ENCODE measurements at places on chromosomes 3 and 15. TPM values are rescaled to one million over a fixed set of nuclear protein-coding genes. Genes with fewer than 3 reads are reported as not detected.

EXD1 gene
- polyA plus RNA-seq = not detected

UCN2 gene
- polyA plus RNA-seq = not detected

CD200R1 gene
- polyA plus RNA-seq = 2.4 TPM

SAXO2 gene
- polyA plus RNA-seq = 2.7 TPM

EHHADH gene
- 2.2 TPM for polyA plus RNA-seq

PRSS50 gene
- polyA plus RNA-seq = 0.12 TPM

SPCS1 gene
- 87.6 TPM for polyA plus RNA-seq

THAP10 gene
- 4.2 TPM for polyA plus RNA-seq

KLHL25 gene
- 6.4 TPM for polyA plus RNA-seq

GOLGA8J gene
- 0.93 TPM for polyA plus RNA-seq

MYRIP gene
- polyA plus RNA-seq = 1.1 TPM

IMPG2 gene
- polyA plus RNA-seq = 0.59 TPM

USP50 gene
- not detected for polyA plus RNA-seq

TM4SF4 gene
- not detected for polyA plus RNA-seq

LRRC3B gene
- polyA plus RNA-seq = 10.6 TPM

GOLGA8O gene
- not detected for polyA plus RNA-seq

PRR20G gene
- not detected for polyA plus RNA-seq

RTP1 gene
- polyA plus RNA-seq = 0.21 TPM

LRRC15 gene
- polyA plus RNA-seq = 0.11 TPM

GPR156 gene
- polyA plus RNA-seq = 1.1 TPM

NRG4 gene
- polyA plus RNA-seq = 0.29 TPM

CLRN1 gene
- polyA plus RNA-seq = 0.24 TPM

GOLGA8Q gene
- 0.98 TPM for polyA plus RNA-seq

ITPKA gene
- 0.46 TPM for polyA plus RNA-seq

DAZL gene
- polyA plus RNA-seq = 0.44 TPM

DLL4 gene
- 19.0 TPM for polyA plus RNA-seq

ABI3BP gene
- 454 TPM for polyA plus RNA-seq

C3orf85 gene
- not detected for polyA plus RNA-seq

DZIP1L gene
- polyA plus RNA-seq = 9.0 TPM

PAK6 gene
- polyA plus RNA-seq = 0.36 TPM

ADAMTSL3 gene
- 57.2 TPM for polyA plus RNA-seq

GOLGA6L4 gene
- 4.6 TPM for polyA plus RNA-seq

CD80 gene
- 0.58 TPM for polyA plus RNA-seq

ATP2B2 gene
- polyA plus RNA-seq = 5.9 TPM

PP2D1 gene
- polyA plus RNA-seq = 0.35 TPM

INSYN1 gene
- 4.0 TPM for polyA plus RNA-seq

GALNT15 gene
- polyA plus RNA-seq = 1.2 TPM

FOXP1 gene
- polyA plus RNA-seq = 19.7 TPM

GOLGA8G gene
- 0.07 TPM for polyA plus RNA-seq

HCLS1 gene
- 4.2 TPM for polyA plus RNA-seq

SH2D7 gene
- 0.17 TPM for polyA plus RNA-seq

RPL15 gene
- 2,568 TPM for polyA plus RNA-seq
